ENCODE measurements at places on chromosomes 5 and 9.

DNA sequence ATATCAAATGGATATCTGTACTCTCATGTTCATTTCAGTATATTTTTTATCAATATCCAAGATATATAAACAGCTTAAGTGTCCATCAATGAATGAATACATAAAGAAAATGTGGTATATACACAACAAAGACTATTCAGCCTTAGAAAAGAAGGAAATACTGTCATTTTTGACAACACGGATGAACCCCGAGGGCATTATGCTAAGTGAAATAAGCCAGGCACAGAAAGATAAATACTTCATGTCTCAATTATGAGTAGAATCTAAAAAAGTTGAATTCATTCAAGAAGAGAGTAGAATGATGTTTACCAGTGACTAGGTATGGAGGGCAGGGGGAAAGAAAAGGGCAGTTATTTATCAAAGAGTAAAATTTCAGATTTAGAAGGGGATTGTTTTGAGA lies 949.8 kb upstream of the TYRP1 start:
- no peak for DNase-seq

DNA sequence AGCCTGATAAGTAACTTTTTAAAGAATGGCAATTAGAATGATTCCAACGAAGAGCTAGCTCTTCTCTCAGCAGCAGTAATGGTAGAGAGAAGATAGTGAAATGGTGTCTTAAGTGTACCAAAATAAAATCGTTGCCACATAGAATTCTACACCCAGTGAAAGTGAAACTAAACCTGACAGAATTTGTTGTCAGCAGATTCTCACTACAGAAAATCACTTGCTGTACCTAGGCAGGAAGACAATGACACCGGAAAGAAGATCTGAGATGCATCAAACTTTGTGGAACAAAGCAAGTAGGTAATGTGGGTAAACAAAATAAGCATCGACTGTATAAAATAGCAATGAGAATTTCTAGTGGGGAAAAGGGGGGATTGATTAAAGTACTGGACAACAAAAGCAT lies 20.7 kb upstream of the EBF1 start:
- no peak for DNase-seq

- no peak for DNase-seq
These were observed 143.5 kb upstream of the MRPS30 start for GRCh38 chr5:44665101-44665701.

GRCh38 chr9:76296561-76297310 lies 97.5 kb downstream of the RFK start:
- DNase-seq: no peak

GRCh38 chr9:97840521-97840920 lies 12.5 kb upstream of the FOXE1 start:
- DNase-seq: no peak

- no peak for DNase-seq
These were observed 151.1 kb downstream of the DOCK2 start for GRCh38 chr5:169788168-169788567.

Measured in CD4-positive, alpha-beta T cell treated with Interferon gamma for 1 hour (primary cell).